ENCODE measurements at places on chromosomes 7 and 10.

- DNase-seq, result no peak
These were observed 18.1 kb downstream of the IL2RA start for GRCh38 chr10:6044060-6044459.

DNA sequence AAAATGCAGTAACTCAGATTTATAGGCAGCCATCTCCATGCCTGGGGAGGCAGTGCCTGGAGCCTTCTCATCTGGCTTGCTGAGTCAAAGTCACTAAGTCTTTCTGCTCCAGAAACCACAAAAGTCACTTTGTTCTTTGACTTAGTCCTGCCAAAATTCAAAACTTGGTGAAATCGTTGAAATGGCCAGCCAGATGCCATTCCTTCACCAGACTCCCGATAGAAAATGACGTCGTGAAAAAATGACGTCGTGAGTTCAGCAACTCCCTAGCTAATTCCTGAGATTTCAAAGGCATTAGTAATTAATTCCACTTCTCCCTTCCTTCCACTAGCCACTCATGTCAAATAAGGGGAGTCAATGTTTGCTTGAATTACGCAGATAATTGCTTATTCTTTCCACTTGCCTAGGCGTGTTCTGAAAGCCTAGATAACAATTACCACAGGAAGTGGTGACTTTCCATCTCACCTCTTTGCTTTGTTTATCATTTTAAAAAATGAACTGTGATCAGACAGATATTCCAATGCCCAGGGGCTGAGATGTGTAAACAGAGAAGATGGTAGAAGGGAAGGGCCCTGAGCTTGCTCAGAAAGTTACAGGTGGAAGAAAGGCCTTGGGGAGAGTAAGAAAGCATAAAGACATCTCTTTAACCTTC lies 48.5 kb upstream of the OSBPL3 start:
- peak; percentile 35 for DNase-seq

DNA sequence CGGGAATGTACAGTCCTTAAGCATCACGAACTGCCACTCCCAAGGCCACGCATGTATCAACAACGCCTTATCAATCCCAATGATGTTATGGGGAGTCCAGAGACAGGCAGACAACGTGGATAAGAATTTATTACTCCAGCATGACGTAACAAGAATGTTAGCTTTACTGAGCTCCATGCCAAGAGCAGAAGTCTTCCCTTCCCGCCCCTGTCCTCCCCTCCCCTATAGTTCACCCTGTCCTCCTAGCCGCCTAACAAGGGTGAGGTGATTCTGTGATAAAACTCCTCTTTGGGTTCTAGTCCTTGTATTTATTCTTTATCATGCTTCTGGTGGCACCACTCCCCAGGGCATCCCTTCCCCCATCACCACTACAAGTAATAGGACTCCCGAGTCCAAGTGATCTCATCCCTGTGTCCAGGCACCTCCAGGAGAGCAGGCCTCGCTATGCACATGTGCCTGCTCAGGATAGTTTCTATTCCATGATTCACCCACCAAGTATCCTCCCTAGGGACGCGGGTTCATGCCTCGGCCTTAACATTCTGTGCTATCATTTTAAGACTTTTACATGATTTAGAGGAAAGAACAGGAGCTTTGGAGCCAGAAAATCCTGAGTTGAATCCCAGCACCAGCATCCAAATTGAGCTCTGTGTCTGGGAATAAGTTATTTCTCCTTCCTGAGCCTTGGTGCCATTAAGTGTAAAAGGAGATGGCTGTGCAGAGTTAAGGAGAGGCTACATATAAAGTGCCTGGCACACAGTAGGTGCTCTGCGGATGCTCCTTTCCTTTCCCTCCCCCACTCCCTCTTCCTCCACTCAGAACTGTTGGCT lies 15.4 kb downstream of the GSDME start:
- no peak for DNase-seq

- DNase-seq, result no peak
These were observed 2.7 kb upstream of the ARHGAP22 start for GRCh38 chr10:48607356-48608278.

DNA sequence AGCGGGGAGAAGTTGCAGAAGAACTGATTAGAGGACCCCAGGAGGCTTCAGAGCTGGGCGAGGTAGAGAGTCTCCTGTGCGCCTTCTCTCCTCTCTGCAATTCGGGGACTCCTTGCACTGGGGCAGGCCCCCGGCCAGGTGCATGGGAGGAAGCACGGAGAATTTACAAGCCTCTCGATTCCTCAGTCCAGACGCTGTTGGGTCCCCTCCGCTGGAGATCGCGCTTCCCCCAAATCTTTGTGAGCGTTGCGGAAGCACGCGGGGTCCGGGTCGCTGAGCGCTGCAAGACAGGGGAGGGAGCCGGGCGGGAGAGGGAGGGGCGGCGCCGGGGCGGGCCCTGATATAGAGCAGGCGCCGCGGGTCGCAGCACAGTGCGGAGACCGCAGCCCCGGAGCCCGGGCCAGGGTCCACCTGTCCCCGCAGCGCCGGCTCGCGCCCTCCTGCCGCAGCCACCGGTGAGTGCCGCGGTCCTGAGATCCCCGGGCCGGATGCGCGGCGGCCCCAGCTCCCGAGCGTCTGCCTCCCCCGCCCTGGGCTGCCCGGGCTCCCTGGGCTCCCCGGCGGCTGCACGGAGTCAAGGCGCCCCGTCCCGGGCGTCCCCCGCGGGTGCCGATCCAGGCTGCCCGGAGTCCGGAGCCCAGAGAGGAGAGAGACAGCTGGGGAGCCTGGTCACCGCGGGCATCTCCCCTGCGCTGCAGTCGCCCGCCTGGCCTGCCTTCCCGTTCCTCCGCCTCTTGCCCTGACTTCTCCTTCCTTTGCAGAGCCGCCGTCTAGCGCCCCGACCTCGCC lies at the start of gene PLAU:
TSS of gene PLAU (plus strand) at position 369 of the 789 bp plus-strand sequence. CDS start 424 bp downstream, outside the sequence.
- peak; percentile 69 for DNase-seq

DNA sequence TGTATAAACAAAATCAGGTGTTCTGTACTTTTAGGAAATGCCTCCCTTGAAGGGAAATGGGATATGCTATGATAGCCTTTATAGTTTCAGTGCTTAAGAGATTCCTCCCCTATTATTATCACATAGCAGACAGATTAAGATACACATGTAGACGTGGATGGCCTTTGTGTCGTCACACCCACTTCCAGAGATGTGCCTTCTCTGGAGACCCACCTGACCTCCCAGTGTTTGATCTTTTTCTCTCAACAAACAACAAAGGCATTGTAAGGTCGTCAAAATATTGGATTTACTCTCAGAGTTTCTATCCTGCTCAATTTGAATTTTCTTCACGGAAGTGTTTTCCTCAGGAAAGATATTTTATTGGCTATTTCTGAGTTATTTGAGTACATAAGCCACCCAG lies 25.7 kb upstream of the C1GALT1 start:
- no peak for DNase-seq

DNA sequence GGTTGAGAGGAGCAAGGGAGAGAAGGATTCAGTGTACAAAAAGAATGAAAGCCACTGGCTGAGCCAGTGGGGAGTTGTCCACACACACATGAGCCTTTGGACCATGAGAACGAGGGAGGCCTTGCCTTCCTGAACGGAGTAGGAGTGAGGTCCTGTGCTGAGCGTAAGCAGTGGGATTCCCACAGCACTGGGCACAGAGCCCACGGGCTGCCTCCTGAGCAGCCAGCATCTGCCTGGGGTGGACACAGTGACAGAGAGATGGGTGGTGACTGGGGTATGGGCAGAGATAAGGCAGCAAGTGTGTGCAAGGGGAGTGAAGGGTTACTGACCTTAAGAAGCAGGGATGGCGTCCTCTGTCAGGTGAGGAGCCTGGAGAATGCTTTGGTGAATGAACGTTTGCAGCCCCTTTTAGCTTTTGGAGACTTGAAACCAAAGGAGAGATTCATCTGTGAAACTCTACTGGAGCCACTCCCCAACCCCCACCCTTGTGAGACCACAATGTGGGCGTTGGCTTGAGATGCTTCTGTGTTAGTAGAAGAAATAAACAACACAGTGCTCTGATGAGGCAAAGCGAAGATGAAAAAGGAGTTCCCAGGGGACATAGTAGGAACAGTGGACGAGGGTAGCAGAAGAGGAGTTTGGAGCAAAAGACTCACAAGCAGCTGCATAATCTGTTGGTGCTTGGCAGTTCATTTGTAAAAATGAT lies 56.5 kb downstream of the FIGNL1 start:
- no peak for DNase-seq

DNA sequence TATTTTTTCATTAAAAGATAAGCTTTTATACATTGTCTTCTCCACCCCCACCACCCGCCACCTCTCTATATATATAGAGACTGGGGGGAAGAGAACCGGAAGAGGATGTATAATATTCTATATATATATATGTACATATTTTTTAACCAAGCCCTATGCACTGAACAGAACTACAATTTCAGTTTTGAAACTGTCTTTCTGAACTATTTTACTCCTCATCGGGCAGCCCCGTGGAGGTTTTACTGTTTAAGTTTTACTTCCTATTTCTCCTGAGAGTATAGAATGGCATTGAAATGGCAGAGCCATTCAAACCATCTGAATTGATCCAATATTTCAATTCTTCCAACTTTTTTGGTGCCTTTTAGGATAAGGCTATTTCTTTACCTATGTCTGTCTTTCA lies 1047.1 kb downstream of the NRG3 start:
- DNase-seq, result no peak

- no peak for DNase-seq
These were observed 224.1 kb downstream of the AUTS2 start for GRCh38 chr7:69822386-69822785.

DNA sequence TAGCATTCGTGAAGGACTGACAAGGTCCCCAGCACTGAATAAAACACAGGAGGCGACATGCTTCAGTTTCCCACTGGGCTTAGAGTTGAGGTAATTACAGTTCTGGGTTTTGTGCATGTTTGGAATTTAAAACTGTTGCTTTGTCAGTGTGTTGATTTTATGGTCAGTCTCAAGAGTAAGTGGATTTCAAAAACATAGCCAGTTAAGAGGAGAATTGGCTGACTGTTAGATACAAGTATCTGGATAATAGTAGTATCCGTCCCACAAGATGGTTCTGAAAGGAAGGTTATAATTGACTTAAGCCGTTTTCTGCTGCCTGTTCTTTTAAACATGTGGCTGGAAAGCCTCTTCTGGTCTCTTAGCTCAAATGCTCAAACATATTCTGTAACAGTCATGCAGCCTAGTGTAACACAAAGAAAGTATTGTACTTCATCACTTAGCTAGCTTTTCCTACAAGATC lies 170.9 kb downstream of the POLR1F start:
- no peak for DNase-seq

DNA sequence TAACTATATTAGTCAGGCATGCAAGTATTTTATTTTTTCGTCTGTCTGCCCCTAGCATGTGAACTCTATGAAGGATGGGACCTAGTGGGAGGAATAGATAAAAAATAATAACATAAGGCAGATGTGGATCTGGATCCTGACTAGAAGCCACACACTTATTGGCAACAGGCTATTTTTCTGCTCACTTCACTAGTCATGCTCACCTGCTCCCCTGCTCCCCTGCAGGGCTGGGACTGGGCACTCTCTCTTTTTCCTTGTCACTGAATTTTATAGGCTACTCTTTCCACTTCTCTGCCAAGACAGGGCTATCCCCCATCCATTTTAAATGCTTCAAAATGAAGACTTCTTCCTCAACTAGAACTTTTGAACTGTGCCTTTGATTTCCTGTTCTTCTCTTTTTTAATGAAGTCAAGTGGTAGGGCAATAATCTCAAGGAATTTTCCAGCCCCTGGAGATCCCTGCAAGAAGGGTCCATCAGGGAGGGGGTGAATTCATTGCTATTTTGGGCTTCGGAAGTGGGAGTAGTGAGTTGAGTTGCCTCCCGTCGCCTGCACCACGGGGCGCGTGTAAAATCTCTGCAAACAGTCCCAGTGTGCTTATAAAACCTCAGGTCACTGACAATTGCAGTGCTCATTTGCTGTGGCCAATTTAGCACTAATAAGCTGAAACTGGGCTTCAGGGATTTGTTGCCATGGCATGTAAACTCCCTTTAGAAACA lies 156.7 kb upstream of the NPVF start:
- DNase-seq, result no peak
